Stimulated activated CD8-positive, alpha-beta memory T cell treated with anti-CD3 and anti-CD28 coated beads, Interleukin-15, amount 100 ng/mL, for 1 hour (primary cell): ENCODE measurements at places on chromosomes 11 and 22.

- no peak for DNase-seq
Observed at GRCh38 chr11:68309621-68310185, 2.7 kb upstream of the LRP5 start.

DNA sequence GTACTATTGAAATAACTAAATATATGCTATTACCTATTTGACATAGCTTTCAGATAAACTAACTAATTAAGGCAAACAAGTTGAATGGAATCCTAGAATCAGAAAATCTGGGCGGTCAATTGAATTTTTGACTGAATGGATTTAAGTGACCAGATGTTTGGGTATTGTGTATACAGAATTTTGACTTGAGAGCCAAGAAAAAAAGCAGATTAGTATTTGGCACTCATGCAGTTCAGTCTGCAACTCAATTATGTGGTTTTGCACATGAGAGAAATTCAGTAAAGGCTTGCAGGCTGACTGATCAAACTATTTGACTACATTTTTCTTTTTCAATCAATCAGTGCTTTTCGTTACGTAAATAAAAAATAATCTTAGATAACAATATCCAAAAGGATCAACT is 254.8 kb downstream of the GUCY1A2 start:
- DNase-seq, result no peak

DNA sequence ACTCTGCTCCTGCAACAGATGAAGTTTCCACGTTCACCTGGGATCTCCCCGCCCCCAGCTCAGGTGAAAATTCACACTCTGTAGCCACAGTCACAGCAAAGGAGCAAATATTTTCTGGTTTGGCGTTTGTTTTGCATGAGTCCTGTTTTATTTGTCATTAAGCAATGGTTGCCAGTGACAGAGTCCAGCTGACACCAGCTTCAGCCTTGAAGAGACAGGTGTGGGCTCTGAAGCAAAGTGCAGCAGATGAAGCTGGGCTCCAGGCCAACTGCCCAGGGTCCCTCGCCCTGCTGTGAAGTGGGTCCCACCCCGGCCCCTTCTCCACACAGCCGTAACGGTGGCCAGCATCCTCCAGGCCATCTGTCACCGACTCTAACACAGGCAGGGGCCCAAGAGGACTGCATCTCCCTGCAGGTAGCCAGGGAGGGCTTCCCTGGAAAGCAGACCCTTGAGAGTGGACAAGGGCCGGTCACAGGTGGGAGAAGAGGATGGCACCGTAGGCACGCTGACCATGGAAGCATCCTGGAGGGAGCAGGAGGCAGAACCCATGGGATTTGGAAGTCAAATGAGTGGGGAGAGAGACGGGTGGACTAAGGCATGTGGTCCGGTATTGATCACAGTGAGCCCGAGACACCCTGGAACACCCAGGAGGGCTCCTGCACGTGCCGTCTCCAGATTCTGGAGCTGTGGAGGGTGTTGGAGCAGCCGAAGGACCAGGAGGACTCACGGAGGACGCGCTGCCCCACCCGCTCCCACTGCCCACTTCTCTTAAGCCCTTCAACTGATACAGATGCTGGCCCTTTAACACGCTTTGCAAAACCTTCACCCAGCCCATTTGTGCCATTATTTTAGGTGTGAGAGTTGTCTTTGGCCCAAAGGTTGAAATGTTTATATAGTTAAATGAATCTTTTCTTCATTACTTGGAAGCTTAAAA is 294.5 kb downstream of the BRD1 start:
- no peak for DNase-seq

DNA sequence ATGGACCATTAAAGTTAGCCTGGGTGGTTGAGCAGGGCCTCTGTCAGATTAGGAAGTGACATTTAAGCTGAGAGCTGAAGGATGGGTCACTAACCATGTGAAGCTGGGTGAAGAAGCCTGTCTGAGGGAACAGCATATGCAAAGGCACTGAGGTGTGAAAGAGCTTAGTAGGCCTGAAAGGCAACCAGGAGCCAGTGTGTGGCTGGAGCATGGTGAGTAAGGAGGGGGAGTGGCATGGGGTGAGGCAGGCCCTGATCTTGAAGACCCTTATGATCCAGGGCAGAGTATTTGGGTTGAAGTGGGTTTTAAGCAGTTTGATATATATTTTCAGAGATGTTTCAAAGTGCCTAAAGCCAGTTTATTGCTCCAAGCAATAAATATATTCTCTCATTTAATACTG is 48.8 kb downstream of the PARVA start:
- no peak for DNase-seq
